Left ventricle myocardium inferior (tissue), 1 donor: ENCODE measurements at places on chromosomes 6 and 20. TPM values are rescaled to one million over a fixed set of nuclear protein-coding genes. Genes with fewer than 3 reads are reported as not detected.

RCAN2 gene
- 312 TPM for total RNA-seq

SAMD3 gene
- not detected for total RNA-seq

OTOR gene
- not detected for total RNA-seq

ANKRD66 gene
- total RNA-seq, result not detected

MUC22 gene
- total RNA-seq, result 0.08 TPM

BPIFB1 gene
- total RNA-seq, result not detected

OVOL2 gene
- total RNA-seq, result not detected

ARMH2 gene
- total RNA-seq, result not detected

CST5 gene
- total RNA-seq, result not detected

IL17F gene
- total RNA-seq, result not detected

GRCh38 chr6:65014006-65014405, 693.0 kb downstream of the EYS start:
- no peak for DNase-seq
- no peaks in the 10 kb centered on the region for H3K27me3 ChIP-seq
- no peak overlapping the region for H3K4me3 ChIP-seq

DNA sequence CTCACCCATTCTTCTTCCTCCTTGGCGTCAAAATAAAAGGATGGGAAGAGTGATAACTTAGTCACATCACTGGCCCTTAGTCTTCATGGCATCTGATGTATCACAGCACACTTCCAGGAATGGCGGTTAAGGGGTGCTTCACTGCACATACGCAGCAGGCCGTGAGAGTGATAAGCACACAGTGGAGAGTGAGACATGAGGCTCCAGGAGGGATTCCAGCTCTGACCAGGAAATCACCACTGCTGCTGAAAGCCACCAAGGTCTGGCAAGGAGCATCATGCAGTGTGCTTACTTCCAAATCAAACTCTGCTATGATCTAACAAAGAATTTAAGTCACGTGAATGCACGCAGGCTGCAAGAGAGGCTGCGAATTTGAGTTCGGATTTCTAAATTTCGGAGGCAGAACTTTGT, 62.4 kb downstream of the ARID1B start:
- H3K27me3 ChIP-seq, result no peaks in the 10 kb centered on the region
- no peak for DNase-seq
- H3K27ac ChIP-seq, result peak overlapping the region; percentile 67
- H3K4me1 ChIP-seq, result peaks cover 82% of the 10 kb centered on the region
- no peaks in the 10 kb centered on the region for H3K36me3 ChIP-seq

- H3K27ac ChIP-seq, result no peak overlapping the region
- H3K4me3 ChIP-seq, result no peak overlapping the region
- H3K4me1 ChIP-seq, result no peaks in the 10 kb centered on the region
- no peak for DNase-seq
- H3K36me3 ChIP-seq, result no peaks in the 10 kb centered on the region
Measured at GRCh38 chr6:130473886-130474285, 108.1 kb downstream of the TMEM200A start.

DNA sequence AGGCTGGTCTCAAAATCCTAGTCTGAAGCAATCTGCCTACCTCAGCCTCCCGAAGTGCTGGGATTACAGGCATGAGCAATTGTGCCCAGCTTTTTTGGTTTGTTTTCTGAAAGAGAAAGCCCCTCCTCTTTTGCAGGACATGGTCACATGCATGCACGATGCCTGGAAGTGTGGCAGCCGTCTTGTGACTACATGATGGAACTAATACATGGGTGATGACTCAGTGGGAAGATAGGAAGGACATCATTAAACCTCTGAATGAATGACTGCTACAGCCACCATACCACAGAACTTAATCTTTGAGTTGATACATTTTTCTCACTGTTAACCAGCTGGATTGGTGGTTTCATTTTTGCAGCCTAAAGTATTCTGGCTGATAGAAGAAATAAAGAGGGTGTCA, 13.4 kb upstream of the CTNNBL1 start:
- no peaks in the 10 kb centered on the region for H3K4me1 ChIP-seq
- no peak overlapping the region for H3K4me3 ChIP-seq
- no peaks in the 10 kb centered on the region for H3K36me3 ChIP-seq
- H3K27me3 ChIP-seq, result peaks cover 40% of the 10 kb centered on the region

DNA sequence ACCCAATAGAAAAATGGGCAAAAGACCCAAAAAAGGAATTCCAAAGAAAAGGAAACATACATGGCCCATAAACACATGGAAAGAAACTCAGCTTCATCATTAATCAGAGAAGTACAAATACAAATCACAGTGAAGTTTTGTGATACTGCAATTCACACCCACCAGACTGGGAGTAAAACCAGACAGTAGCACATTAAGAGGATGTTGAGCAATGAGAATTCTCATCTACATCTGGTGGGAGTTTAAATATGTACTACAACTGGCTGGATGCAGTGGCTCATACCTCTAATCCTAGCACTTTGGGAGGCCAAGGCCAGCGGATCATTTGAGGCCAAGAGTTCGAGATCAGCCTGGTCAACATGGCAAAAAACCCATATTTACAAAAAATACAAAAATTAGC, 125.7 kb upstream of the PHACTR1 start:
- DNase-seq, result no peak
- no peak overlapping the region for H3K27ac ChIP-seq
- H3K36me3 ChIP-seq, result no peaks in the 10 kb centered on the region
- peaks cover 9% of the 10 kb centered on the region for H3K4me1 ChIP-seq
- H3K4me3 ChIP-seq, result no peak overlapping the region

- no peak for DNase-seq
- H3K27ac ChIP-seq, result no peak overlapping the region
- H3K36me3 ChIP-seq, result peaks cover 84% of the 10 kb centered on the region
- no peak overlapping the region for H3K4me3 ChIP-seq
- no peaks in the 10 kb centered on the region for H3K27me3 ChIP-seq
- peaks cover 13% of the 10 kb centered on the region for H3K4me1 ChIP-seq
Measured at GRCh38 chr6:44411141-44411540, 23.6 kb downstream of the CDC5L start.

DNA sequence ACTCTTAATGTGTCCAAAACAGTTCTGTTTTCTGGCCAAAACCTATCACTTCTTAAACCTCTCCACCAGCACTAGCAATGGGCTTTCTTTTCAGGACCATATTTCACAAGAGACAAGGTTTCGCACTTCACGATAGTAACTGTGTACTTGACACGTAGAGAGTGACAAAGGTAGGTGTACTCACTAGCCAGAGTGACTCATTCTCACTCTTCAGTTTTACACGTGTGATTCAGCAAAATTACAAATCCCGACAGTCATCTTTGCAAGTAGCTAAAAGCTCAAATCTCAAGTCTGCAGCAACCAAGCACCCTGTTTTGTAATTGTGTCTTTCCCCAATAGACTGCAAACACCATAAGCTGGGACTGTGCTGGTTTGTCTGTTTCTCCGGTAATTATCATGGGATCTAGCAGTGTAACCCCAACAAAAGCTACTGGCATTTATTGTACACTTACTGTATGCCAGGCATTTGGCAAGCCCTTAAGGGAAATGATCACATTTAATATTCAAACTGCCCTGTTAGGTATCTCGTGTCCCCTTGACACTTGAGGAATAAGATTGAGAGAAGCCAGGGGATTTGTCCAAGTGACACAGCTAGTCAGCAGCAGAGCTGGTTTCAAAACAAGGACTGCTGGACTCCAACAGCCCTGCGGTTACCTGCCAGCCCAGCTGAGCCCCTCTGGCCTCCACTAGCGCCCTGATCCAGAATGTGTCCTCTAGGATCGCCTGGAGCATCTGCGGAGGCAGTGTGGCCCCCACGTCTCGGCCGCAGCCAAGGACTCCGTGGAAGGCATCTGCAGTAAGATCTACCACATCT, 9.9 kb downstream of the PCIF1 start:
- no peaks in the 10 kb centered on the region for H3K27me3 ChIP-seq
- DNase-seq, result no peak
- peaks cover 3% of the 10 kb centered on the region for H3K4me1 ChIP-seq
- peaks cover 100% of the 10 kb centered on the region for H3K36me3 ChIP-seq

- H3K27ac ChIP-seq, result no peak overlapping the region
- no peaks in the 10 kb centered on the region for H3K36me3 ChIP-seq
- H3K4me3 ChIP-seq, result no peak overlapping the region
- H3K27me3 ChIP-seq, result no peaks in the 10 kb centered on the region
- no peak for DNase-seq
Measured at GRCh38 chr20:12311094-12311865, 393.6 kb downstream of the BTBD3 start.

- DNase-seq, result no peak
- no peaks in the 10 kb centered on the region for H3K4me1 ChIP-seq
- no peak overlapping the region for H3K4me3 ChIP-seq
- peaks cover 30% of the 10 kb centered on the region for H3K27me3 ChIP-seq
- H3K36me3 ChIP-seq, result no peaks in the 10 kb centered on the region
- no peak overlapping the region for H3K27ac ChIP-seq
Measured at GRCh38 chr6:106959985-106960384, 14.5 kb downstream of the CD24 start.

DNA sequence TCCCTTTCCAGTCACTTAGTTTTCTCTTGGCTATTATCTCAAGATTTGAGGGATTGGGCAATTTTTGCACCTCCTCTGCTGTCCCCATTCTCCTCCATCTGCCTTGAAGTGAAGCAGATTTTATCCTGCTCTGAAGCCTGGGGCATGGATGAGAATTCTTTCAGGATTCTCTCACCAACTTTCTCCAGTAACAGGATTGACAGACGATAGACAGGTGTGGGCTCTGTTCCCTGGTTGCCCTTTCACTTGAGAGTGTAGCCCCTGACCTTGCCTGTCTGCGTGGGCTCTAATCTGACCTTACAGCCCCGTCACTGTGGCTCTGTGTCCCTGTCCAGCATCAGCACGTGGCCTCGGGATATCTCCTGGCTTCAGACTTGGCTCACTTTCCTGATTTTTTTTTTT, 27.1 kb downstream of the CDYL start:
- no peak overlapping the region for H3K27ac ChIP-seq
- DNase-seq, result no peak
- H3K4me1 ChIP-seq, result peaks cover 57% of the 10 kb centered on the region
- H3K36me3 ChIP-seq, result no peaks in the 10 kb centered on the region
- H3K4me3 ChIP-seq, result no peak overlapping the region

GRCh38 chr6:22110061-22110460, 186.8 kb downstream of the PRL start:
- no peaks in the 10 kb centered on the region for H3K27me3 ChIP-seq
- H3K4me1 ChIP-seq, result peaks cover 25% of the 10 kb centered on the region
- H3K36me3 ChIP-seq, result no peaks in the 10 kb centered on the region
- no peak for DNase-seq
- no peak overlapping the region for H3K27ac ChIP-seq

DNA sequence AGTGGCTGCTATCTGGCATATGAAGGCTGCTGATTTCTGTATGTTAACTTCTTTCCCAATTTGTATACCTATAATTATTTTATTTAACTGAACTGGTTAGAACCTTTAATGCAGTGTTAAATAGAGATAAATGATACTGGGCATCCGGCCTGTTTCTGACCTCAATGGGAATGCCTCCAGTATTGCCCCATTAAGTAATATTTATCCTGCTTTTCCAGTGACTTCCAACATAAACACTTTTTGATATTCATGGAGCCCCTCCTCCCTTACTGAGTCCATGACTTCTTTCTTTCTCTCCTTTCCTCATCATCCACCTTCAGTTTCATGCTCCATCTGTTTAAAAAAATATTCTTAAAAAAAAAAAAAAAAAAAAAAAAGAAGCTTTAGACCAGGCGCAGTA, 8.8 kb downstream of the TRIM27 start:
- peaks cover 100% of the 10 kb centered on the region for H3K36me3 ChIP-seq
- DNase-seq, result no peak
- no peaks in the 10 kb centered on the region for H3K27me3 ChIP-seq
- no peak overlapping the region for H3K27ac ChIP-seq
- peaks cover 29% of the 10 kb centered on the region for H3K4me1 ChIP-seq

- H3K27ac ChIP-seq, result no peak overlapping the region
- no peak for DNase-seq
- no peak overlapping the region for H3K4me3 ChIP-seq
- no peaks in the 10 kb centered on the region for H3K27me3 ChIP-seq
Measured at GRCh38 chr6:55969526-55969925, 94.1 kb upstream of the BMP5 start.

DNA sequence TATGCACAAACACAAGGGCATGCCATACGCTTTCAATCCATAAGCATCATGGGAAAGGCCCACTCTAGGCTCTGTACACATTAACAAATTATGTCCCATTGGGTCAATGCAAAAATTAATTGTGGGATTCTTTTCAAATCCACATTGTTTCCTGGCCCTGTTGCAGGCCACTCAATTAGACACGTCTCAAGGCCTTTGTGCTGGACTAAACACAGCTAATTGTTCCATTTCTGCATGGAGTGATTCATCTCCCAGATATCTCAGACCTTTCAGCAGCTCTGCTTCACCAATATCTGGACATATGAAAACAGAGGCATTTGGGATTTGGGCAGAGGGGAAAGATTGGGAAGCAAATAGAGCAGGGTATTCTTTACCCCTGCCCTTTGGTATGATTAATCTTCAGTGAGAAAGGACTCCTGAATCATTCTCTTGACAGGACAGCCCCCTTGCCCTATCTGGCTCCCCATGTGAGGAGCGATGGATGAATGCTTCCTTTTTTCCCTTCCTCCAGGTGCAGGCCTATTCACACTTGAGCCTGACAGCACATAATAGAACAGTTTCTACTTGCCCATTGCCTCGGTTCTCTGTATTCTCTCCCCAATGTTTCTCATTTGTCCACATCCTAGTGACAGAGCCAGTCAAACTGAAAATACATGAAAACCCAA, 547.6 kb downstream of the HAO1 start:
- H3K27me3 ChIP-seq, result peaks cover 8% of the 10 kb centered on the region
- H3K36me3 ChIP-seq, result no peaks in the 10 kb centered on the region
- H3K27ac ChIP-seq, result no peak overlapping the region
- no peaks in the 10 kb centered on the region for H3K4me1 ChIP-seq

GRCh38 chr20:22861990-22862389, 173.1 kb upstream of the SSTR4 start:
- H3K27me3 ChIP-seq, result peaks cover 8% of the 10 kb centered on the region
- H3K4me1 ChIP-seq, result peaks cover 22% of the 10 kb centered on the region
- no peaks in the 10 kb centered on the region for H3K36me3 ChIP-seq
- H3K4me3 ChIP-seq, result no peak overlapping the region

GRCh38 chr6:113464536-113464935, 392.6 kb upstream of the MARCKS start:
- DNase-seq, result no peak
- H3K4me1 ChIP-seq, result no peaks in the 10 kb centered on the region
- H3K27ac ChIP-seq, result no peak overlapping the region
- no peaks in the 10 kb centered on the region for H3K36me3 ChIP-seq

DNA sequence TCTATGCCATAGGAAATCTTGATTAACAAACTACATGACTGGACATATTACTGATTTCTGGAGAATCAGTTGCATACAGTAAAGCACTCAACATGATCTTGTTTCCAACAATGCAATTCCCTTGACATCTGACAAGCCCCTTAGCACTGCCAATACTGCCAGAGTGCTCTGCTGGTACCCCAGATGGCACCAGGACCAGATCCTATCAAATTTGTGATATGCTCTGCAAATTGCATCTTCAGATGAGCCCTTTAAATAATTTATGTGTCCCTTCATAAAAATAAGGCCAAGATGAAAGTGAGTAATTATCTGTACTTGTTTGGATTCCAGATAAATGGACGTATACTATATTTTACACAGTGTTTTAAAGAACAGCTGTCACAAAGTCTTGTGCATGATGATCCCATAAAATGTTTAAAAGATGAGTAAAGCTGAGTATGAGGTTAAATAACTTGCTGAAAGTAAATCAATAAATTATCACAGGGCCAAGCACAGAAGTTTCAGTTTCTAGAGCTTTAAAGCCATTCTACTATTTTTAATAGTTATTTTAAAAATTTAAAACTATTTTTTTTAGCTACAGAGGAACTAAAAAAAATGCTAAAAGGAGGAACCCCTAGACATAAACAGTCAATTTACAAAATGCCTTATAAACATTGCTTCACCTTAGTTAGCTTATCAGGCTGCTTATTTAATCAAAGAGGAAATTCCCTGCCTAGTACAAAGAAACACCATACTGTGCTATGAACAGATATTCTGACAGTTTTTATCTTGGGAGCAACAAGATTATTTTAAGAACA, 42.1 kb downstream of the NUDT3 start:
- H3K4me3 ChIP-seq, result no peak overlapping the region
- H3K27me3 ChIP-seq, result no peaks in the 10 kb centered on the region
- H3K27ac ChIP-seq, result peak overlapping the region; percentile 42
- H3K36me3 ChIP-seq, result no peaks in the 10 kb centered on the region
- no peak for DNase-seq
